ENCODE measurements at places on chromosomes 4 and X.
A peak's percentile ranks its signal among the peaks of the same experiment; 100 is the strongest.

DNA sequence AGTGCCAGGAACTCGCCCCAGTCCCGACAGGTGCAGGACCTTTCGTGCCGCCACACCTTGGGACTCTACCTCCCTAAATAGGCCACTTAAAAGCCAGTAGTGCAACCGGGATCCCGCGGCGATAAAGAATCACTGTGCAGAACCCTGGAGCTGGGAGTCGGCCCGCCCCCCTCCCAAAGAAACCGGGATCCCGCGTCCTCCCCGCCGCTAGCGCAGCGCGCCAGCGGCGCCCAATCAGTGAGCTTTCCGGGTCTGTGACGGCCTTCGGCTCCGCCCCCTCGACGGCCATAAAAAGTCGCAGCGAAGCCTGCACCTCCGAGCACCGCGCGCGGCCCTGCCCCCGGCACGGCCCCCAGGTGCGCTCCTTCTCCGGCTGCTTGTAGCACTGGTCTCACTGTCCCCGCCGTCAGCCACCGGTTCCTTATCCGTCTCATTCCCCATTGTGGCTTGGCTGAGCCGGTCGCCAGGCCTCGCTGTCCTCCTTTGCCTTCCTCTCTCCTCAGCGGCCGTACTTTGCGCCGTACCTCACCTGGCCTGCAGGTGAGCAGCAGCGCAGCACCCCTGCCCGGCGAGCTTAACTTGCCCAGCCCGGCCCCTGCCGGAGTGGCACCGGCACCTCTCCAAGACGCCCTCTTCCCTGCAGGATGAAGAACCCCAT, at the start of gene LRAT:
TSS of gene LRAT (plus strand) at position 318 of the 658 bp plus-strand sequence. CDS start at position 645, 327 bp downstream.
- peak; percentile 36 for DNase-seq

DNA sequence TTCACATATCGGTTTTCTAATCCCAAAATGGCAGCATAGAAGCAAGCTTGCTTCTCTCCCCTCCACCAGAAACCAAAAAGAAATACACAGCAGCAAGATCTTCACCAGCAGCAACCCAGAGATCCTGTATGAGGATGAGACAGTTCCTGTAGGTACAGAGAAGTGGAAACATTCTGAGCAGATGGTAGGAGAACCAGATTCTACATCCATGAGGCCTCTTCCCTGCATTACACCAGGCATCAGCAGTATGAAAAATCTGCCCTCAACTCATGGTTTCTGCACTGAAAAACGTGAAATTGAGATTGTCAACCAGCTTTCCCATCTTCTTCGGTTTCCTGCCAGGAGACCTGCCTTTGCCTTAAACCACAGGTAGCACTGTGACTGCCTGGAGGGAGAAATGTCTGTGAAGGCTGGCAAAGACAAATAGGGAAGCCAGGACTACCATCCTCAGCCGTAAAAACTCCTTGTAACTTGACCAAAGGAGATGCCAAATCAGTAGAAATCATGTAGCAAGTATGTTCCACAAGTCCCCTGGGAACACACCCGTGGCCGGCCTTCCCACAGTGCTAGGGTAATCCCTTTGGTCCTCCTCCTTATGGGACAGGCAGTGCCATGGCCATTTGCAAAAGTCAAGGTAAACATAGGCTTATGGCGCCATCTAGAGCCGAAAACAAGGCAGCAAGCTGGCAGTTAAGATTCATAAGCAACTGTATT, 24.0 kb upstream of the MTHFD2L start:
- DNase-seq, result peak; percentile 18

DNA sequence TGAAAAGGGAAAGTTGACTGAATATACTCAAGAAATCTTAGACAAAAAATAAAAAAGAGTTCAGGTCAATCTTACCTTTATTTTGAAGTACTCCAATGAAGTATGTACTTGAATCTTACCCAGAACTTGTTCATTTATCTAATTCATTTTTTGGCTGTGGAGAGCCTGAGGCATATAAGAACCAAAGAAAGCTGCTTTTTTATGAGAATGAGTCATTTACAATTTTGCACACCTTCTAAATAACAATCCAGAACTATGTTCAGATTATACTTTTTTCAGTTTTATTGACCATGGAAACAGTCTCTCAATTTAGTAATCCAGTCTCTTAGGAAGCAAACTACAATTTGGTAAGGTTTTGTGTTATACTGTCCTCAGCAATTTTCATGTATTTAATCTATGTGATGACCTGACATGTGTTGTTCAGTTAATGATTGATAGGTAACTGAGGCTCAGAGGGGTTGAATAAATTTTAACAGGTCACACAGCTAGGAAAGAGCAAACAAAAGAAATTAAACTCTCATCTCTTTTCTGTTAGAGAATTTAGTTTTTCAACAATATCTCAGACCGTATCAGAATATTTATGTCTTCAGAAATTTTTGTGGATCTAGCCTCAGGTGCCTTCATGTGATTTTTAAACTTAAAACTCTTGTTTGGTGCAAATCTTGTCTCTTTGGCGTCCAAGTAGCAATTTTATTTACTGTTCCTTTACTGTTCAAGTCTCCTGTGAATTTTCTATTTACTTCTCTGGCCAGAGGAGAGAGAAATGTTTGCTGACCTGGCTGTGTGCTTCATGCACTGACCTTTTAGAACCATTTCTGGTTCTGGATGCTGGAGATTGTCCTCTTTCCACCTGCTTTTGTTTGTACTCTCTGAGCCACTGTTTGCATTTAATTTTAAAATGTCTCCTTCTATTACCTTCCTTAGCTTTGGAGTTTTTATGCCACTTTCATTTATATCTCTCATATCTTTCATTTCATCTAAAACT, 1453.4 kb downstream of the STIM2 start:
- DNase-seq, result no peak

DNA sequence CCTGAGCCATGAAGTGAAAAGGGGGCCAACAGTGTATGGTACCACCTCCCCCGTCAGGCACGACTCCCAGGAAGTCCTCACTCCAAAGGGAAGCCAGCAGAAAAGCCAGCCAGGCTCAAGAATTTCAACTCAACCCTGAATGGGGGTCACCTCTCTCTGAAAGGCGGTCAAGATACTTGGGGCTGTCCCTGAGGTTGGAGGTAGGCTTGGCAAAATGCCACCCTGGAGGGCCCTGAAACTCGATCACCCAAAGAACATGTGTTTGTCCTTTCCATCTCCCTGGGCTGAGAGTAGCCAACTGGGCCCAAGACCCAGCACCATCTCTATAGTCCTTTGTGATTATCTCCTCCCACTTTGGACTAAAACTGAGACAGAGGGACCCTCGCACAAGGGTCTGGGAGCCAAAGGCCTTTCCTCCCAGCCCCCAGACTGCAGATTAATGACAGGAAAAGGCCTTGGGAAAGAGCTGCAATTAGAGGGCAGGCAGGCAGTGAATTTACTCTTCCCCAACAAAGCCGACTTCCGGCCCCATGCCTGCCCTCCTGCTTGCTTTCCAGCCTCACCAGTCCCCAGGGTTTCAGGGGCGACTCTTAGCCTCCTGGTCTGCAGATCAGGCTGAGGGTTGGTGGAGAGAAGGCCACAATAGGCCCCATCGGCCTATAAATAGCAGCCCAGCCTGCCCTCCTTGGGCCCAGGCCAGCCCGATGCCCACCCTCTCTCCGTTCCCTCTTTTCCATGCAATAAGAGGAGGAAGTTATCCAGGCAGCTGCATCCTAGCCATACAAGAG, 5.6 kb downstream of the SASH3 start:
- no peak for DNase-seq

GRCh38 chrX:13000301-13000811, 25.4 kb downstream of the TMSB4X start:
- DNase-seq, result peak; percentile 24

DNA sequence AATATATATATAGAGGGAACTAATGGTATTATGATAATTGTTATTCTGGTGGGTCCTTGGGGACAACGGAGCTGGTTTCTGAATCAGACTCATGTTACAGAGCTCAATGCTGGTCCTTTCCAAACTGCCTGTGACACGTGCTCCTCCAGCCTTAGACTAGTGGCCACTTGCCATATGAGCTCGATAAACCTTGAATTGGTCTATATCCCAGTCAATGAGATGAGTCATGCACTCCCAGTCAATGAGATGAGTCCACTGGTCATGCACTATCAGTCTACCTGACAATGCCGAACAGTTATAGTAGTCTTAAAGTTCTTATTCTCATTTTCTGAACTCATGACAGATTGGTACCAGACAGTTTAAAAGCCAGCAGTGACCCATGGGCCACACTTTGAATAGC, 325.2 kb downstream of the LDB2 start:
- DNase-seq, result no peak

DNA sequence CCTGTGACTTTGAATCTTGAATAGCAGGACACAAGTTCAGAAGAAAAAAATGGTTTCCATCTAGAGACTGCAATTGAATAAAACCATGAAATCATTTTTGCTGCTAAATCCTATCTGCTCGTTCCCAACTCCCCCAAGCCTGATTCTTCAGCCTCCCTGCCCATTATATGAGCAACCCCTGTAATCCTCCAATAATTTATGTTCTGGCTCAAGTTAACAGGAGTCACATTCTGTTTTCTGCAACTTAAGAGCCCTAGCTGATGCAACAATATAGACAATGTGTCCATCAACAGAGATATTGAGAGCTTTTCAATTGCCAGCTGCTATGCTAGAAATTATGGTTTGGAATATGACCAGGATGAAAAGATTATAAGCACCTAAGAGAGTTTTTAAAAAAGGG, 84.1 kb downstream of the LDB2 start:
- DNase-seq, result no peak

- DNase-seq, result no peak
Measured at GRCh38 chrX:100674705-100675104, 30.7 kb downstream of the SRPX2 start.

- DNase-seq, result no peak
Measured at GRCh38 chr4:153233761-153234371, 29.6 kb downstream of the TRIM2 start.

- no peak for DNase-seq
Measured at GRCh38 chr4:147791865-147792264, 60.0 kb downstream of the ARHGAP10 start.

GRCh38 chrX:73457306-73457705, 10.5 kb downstream of the CDX4 start:
- no peak for DNase-seq

DNA sequence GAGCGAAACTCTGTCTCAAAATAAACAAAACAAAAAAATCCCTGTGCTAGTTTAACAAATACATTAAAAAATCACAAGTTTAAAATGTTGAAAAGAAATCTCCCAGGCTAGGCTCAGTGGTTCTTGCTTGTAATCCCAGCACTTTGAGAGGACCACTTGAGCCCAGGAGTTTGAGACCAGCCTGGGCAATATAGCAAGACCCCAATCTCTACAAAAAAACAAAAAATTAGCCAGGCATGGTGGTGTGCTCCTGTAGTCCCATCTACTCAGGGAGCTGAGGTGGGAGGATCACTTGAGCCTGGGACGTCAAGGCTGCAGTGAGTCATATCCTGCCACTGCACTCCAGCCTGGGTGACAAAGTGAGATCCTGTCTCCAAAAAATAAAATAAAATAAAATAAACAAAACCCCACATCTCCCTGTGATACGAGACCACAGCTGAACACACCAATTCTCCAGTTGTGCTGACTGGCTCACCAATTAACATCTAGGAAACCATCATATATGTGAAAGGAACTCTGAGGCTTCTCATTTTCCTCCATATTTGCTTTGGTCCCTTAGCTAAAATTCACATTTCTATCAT, 7.3 kb downstream of the RPS4X start:
- no peak for DNase-seq

- no peak for DNase-seq
Measured at GRCh38 chr4:37685161-37685822, 884 bp downstream of the RELL1 start.

DNA sequence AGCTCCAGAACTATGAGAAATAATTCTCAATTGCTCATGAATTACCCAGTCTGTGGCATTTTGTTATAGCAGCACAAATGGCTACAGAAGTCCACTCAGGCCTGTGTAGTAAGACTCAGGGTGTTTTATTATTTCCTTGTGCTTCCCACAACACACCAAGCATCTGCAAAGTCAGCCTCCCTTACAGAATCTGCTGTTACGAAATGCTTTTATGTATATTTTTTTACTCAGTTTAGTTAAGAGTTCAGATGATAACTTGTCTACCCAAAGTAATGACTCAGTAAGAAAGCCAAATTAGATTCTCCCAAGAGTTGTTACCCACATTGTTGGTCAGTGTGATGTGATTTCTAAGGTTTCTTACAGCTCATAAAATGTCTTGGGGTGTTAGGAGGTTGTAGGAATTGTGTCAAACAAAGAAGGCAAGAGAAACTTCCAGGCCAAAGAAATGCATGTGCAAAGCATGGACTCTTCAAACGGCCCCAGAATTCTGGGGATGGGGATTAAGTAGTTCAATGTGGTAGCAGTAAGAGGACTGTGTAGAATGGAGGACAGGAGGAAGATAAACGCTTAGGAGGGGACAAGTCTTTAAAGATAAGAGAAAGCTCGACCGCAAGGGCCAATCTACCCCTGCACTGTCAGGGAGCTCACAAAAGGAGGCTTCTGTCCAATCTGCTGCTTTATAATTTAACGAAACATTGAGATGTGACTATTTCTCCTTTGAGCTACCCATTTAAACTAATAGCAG, 35.4 kb upstream of the TMEM184C start:
- no peak for DNase-seq

GRCh38 chrX:111375747-111376146, 36.2 kb downstream of the DCX start:
- DNase-seq, result no peak

DNA sequence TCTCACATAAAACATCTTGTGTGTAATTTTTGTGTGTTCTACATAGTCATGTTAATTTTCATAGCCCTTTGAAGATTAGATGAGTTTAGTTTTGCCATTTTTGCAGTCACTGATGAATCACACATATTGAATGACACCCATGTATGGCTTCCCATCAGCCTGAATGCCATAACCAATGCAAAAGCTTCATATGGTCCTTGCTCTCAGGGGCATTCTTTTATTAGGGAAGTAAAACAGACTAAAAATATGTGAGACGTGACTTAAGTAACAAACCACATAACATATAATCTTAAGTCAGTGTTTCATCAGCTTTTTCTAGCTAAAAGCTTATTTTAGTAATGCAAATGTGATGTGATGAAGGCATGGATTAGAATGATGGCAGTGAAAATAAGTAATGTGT, 8.2 kb downstream of the SLC25A4 start:
- DNase-seq, result no peak

DNA sequence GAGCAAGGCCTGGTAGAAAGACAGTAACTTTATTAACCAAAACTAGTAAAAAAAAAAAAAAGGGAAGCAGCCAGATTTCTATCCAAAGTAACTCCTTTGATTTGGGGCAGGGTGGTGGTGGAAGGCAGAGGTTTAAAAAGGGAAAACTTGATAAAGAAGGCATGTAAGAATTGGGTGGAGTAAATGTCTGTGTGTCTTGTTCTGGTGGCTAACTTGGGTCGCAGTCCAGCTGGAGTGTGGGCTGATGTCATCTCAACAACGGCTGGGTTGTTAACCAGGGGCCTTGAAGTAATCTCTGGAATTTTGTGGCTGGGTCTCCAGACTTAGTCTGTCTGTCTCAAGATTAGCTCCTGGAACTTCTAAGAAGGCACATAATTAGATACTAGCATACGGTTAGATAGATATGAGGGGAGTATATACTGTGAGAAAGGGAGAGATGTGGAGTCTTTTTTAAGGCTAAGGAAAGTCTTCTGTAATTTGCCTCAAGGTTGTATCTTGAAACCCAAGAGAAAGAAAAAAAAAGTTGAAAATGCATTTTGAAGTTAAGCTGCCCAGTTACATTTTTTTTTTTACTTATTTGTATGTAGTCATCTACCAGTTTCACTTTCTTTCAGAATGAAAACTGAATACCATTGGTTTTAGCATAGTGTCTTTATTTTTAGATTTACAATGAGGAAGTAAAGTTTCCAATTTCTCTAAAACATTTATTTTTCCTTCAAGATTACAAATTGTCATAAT, 48.3 kb downstream of the MTHFD2L start:
- no peak for DNase-seq

GRCh38 chrX:24899391-24899790, 116.4 kb downstream of the ARX start:
- DNase-seq, result no peak

GRCh38 chr4:143391895-143392294, 55.2 kb downstream of the GAB1 start:
- no peak for DNase-seq
